Astrocyte of the spinal cord (primary cell): ENCODE measurements at places on chromosomes 1 and 21.

GRCh38 chr1:41333146-41333784 is 28.0 kb upstream of the FOXO6 start:
- peak; percentile 64 for DNase-seq

GRCh38 chr1:94527447-94528031 is 14.0 kb downstream of the F3 start:
- DNase-seq: peak; percentile 9

- no peak for DNase-seq
Measured at GRCh38 chr1:44302541-44302940, 52.5 kb downstream of the ERI3 start.

DNA sequence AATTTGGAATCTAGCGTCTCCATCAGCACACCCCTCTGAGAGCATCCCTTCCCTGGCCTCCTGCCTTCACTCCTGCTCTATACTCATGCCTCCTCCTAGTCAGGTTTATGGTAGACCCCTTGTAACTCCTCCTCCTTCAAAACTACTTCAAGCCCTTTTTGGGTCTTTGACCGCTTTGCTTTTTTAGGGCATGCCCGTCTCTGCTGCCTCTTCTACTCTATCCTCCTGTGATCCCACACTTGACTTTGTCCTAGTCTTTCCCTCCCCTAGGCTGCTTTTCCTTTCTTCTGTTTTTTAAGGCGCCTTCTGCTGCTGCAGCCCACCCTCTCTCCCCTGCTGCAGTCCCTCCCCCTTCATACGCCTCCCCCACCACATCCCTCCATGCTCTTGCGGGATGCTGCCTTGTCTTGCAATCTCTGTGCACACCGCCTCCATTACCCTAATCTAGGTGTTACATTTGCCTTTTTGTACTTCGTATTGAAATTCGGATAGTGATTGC is 1.5 kb downstream of the SNX27 start:
- DNase-seq: no peak

DNA sequence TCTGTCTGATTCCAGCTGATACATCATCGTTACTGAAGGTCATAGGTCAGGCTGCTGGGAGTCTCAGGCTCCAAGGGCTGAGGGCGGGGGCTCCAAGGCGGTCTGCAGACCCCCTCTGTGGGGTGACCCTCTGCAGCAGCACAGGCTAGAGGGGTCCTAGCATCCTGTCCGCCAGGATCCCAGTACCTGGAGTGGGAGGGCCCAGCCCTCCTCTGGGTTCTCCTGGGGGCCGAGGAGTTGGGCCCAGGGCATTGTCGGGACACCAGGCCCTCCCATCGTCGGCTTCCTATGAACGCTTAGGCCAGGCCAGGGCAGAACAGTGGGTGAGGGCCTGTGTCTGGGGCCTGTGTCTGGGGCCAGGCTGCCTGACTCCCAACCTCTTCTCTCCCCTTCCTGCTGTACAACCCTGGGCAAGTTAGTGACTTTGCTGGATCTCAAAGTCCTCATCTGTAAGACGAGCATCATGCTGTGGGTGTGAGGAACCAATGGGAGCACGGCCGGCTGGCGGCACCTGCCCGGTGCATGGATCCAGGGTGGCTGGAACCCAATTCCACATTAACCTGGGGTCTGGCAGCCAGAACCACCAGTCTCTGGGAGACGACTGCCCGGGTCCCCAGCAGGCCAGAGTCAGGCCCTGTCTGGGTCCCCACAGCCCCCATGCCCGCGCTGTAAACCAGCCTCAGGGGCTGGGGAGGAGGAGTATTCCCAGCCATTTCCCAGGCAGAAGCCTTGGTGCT is 56.2 kb upstream of the COL18A1 start:
- no peak for DNase-seq

GRCh38 chr1:26049531-26050247 is 3.8 kb upstream of the SLC30A2 start:
- no peak for DNase-seq

DNA sequence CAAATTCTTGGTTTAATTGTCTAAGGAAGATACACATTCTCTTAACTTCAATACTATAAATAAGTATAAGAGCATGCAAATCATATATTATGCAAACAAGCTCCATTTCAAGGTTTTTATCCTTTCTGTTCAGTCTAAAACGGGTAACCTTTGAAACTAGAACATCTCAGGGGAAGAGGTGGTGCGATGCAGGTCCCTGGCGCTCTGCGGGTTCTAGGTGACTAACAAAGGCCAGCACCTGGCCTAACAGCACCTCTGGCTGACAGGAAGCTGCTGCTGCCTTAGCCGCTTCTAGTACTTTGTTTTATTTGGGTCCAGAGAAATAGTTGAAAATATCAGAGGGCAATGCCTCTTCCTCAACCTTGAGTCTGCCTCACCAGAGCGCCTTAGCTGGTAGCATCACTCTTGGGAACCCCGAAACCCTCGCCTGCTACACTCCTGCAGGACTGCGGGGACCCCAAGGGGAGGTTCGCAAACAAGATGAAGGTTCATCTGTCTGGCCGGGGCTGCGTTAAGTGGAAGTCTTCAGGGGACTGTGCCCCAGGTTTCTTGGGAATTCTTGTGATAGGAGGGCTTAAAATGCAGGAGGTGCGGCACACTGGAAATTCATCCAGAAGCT is 45.5 kb downstream of the PRDM15 start:
- no peak for DNase-seq

- no peak for DNase-seq
Measured at GRCh38 chr1:15258833-15259621, 12.0 kb downstream of the FHAD1 start.

GRCh38 chr21:33058957-33059356 is 11.0 kb upstream of the OLIG1 start:
- no peak for DNase-seq

DNA sequence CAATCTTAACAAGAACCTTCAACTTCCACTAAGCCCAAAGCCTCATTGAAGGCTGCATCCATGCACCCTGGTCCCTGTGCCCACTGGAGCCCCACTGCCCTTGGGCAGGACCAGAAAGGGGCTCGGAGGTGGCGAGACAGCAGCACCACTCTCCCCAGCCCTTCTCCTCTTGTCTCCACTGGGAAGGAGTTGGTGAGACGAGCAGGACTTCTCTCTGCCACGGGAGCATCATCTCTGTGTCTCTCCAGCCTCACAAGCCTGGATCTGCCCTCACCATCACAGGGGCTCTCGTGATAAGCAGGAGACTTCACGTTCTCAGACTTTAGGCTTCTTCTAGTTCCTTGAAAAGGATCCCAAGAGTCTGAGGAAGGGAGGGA is 7.2 kb upstream of the ETV3L start:
- DNase-seq: no peak

GRCh38 chr1:93114391-93114790 is 35.3 kb downstream of the MTF2 start:
- no peak for DNase-seq

- no peak for DNase-seq
Measured at GRCh38 chr1:227127891-227128290, 187.8 kb downstream of the COQ8A start.

DNA sequence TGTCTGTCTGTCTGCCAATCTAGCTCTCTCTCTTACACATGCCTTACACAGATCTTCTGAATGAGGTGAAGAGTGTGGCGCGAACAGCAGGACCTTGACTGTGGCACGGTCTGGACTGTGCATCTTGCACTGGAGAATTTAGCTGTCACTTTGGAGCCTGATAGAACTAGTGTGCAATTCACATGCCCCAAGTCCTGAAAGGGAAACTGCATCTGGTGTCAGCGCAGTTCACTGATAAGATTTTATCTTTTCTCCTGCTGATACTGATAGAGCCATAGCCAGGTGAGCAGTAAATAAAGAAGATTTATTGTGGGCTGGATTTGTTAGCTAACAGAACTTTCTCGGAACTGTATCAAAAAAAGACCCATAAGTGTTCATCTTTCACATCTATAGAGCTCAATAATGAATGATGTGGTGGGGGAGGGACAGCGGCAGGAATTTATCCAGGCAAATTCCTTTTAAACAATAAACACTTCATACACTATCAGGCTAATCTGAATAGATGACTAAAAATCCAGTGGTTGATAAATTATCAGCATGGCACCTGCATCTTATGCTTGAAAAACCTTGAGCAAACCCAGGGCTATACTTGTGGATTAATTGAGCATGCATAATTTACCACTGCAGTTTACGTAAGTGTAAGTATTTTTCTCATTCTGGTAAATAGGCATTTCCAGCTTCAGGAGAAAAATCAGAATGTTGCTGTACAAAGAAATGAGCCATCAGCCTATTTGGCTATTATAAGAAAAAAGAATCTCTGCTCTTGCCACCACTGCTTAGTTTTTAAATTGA is 104.1 kb downstream of the NTNG1 start:
- no peak for DNase-seq

GRCh38 chr1:235160383-235160956 is 580 bp downstream of the RBM34 start:
- DNase-seq: peak; percentile 72

GRCh38 chr1:8447616-8448150 is 129.8 kb downstream of the SLC45A1 start:
- DNase-seq: no peak

- no peak for DNase-seq
Measured at GRCh38 chr1:214022229-214022791, 34.5 kb downstream of the PROX1 start.

- DNase-seq: no peak
Measured at GRCh38 chr1:235239851-235240250, 78.8 kb upstream of the RBM34 start.

GRCh38 chr1:112689196-112689841 is 14.9 kb downstream of the MOV10 start:
- DNase-seq: no peak

- DNase-seq: no peak
Measured at GRCh38 chr1:1527092-1527816, 13.2 kb downstream of the TMEM240 start.

GRCh38 chr1:183249941-183250452 is 63.9 kb downstream of the LAMC2 start:
- DNase-seq: no peak

- DNase-seq: peak; percentile 33
Measured at GRCh38 chr1:51301152-51301843, 29.1 kb downstream of the TTC39A start.

GRCh38 chr1:41500378-41500777 is 15.9 kb upstream of the EDN2 start:
- DNase-seq: no peak

- no peak for DNase-seq
Measured at GRCh38 chr1:71582673-71583072, 501.8 kb upstream of the ZRANB2 start.

- DNase-seq: no peak
Measured at GRCh38 chr1:111887385-111887784, 102.1 kb downstream of the KCND3 start.

DNA sequence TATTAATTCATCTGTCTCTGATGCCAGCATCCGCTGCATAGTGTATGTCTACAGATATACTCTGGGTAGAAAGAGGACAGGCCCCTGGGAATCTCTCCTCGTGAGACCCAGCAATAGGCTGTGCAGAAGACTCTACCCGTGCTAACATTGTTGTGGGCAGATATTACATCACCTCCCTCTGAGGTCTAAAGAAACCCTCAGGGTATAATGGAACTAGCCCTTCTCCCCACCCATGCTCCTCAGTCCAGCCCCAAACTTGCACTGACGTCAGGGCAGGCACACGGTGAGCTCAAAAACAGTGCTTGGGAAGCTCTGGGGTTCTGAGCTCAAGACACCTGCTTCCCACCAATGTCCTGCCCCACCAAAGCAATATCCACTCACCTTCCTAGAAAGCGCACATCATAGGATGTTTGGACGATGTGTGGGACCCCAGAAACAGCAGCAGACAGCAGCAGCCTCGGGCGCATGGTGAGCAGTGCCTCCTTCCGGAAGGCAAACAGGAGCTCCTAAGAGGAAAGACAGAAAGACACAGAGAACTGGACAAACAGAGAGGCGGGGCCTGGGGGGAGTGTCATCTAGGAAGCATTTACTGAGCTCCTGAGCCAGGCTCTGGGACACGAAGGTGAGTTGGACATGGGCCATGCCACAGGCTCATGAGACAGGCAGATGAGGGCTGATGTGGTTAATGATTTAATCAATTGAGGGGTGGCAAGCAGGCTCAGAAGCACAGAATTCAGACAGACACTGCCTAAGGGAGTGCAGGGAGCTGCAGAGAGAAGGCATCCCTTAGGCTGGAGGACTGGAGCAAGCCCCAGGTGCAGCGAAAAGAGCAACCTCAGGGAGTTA is 4.8 kb downstream of the OVGP1 start:
- DNase-seq: no peak

DNA sequence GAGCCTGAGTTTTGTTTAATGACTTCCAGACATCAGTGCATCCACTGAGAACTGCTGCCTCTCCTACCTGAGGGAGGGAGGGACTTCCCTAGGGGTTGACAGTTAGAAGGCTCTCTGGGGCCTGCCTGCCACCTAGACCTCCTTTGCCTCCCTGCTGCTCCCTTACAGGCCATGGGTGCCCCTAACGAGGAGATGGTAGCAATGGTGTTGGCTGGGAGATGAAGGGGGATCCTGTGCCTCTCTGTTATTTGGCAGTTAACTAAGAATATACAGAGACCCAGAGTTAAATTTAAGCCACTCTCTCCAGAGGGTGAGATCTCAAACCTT is 66.1 kb downstream of the UBE2U start:
- DNase-seq: no peak

GRCh38 chr21:18218331-18218730 is 26.3 kb upstream of the CHODL start:
- DNase-seq: no peak

- DNase-seq: no peak
Measured at GRCh38 chr1:30322859-30323257, 400.5 kb downstream of the MATN1 start.

DNA sequence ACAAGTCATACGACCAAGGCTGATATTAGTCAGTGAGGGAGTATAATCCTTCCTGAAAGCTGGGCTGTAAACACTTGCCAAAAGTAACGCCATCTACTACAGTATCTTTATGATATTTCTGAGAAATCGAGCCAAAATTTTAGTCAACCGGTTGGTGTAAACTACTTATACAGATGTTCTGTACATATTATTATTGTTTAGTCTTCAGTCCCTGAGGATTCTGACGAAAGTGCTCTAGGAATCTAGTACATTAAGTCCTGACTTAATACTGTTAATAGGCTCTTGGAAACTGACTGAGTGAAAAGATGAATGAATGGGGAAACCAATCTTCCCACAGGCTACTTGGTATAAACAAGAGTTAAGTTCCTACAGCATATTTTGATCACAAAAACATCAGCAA is 274.3 kb downstream of the USP25 start:
- no peak for DNase-seq

DNA sequence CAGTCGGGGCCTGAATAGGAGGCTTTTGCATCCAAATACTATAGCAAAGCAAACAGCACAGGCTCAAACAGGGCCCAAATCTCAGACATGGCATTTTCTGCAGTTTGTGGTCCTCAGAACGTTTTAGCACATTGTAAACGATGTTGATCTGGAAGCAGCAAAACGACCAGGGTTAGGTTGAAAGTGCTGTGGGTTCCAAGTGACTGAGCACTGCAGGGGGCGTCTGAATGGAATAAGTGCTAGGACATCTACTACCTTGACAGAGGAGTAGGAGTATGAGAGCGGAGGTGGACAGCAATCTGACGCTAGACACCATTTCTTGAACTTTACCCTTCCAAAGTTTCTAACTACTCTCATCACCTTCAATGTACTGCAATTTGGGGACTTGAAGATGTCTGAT is 214.9 kb downstream of the BARHL2 start:
- no peak for DNase-seq
